NCI-H146 (cell line): ENCODE measurements at places on chromosomes 11 and 22.

DNA sequence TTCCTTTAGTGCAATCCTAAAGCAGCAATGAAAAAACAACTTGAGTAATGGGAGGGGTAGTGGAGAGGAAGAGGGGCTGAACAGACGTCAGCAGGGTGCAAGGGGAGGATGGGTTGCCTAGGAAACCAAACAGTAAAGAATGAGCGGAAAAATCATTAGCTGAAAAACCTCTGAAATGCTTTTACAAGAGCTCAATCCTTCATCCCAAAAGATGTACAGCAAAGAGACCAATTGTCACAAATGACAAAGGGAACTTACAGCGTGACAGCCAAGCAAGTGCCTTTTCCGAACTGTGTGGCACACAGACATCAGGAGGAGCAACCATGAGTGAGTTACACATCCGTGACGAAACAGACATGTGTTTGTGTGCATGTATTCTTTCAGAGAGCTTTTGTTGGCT is 104.6 kb downstream of the SIK3 start:
- peak; percentile 10 for DNase-seq

- no peak for DNase-seq
These were observed 28.1 kb downstream of the SBF2 start for GRCh38 chr11:10265936-10266335.

- DNase-seq = no peak
These were observed 60.6 kb upstream of the BLID start for GRCh38 chr11:122176651-122177050.

- no peak for DNase-seq
These were observed 33.8 kb downstream of the TRIM29 start for GRCh38 chr11:120104041-120104565.

- DNase-seq = no peak
These were observed 2.5 kb downstream of the TSSC4 start for GRCh38 chr11:2402890-2403645.

- no peak for DNase-seq
These were observed 632.3 kb upstream of the CCDC90B start for GRCh38 chr11:83918476-83918875.

DNA sequence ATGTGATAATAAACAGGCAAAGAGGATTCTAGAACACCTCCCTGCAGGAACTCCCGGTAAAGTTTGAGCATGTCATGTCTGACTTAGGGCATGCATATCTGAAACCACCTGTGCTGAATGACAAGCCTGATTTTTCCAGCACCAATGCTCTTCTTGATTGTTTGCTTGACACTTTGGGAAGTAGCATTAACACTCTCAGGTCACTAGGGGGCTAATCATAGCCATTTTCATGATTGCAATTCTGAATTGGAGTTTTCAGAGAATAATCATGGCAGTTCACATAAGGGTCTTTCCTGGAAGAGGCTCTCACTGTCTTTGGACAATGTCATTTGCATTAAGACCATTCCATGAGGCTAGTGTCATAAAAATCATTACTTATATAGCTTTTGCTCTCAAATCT is 234.4 kb upstream of the MTNR1B start:
- no peak for DNase-seq

GRCh38 chr22:22968366-22968765 is 80.8 kb downstream of the IGLL5 start:
- no peak for DNase-seq

DNA sequence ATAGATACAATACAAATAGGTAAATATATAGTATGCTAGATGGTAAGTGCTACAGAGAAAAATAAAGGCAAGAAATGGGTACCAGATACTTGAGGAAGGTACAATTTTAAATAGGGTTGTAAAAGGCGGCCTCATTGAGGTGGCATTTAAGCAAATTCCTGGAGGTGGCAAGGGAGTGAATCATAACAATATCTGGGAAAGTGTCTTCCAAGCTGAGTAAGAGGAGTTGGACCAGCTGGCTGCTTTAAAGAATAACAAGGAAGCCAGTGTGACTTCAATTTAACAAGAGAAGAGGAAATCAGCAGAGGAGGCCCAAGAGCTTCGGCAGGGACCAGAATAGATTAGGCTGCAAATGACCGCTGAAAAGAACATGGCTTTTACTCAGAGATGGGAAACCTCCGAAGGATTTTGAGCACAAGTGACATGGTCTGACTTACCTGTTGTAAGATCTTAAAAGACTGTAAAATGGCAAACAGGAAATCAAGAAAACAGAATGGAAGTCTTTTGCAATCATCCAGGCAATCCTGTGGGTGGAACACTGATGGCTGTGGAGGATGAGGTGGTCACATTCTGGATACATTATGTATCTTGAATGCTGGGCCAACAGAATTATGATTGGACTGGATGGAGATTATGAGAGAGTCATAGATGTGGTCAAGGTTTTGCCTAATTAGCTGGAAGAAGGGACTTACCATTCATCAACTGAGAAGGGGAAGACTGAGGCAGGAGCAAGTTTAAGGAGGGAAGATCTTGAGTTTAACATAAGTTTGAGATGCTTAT is 77.2 kb downstream of the RDX start:
- no peak for DNase-seq

DNA sequence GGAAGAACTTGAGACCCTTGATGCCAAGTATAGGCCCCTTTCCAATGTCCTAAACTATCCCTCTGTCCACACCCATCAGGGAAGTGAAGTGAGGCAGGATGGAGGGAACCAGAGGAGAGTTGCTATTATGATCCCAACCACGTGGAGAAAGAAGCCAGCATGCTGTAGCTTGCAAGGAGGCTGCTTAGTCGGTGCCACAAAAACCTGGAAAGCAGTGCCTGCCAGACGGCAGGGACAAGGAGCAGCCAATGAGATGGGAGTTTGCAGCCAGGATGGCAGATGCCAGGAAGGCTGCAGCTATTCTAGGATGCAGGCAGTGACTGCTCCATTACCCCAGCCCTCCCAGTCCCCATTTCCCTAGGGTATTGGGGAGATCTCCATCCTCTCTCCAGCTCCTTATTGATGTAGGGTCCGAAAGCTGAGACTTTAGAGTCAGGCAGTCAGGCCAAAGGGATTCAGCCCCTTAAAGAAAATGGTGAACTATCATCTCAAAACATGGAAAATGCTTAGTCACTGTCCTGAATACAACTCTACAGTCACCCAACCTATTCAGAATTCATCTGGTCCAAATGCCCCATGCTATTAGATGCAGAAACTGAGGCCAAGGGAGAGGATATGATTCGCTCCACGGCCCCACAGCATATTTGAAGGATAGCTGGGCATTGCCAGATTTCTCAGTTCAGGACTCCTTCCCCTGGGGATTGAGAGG is 18.4 kb upstream of the LRRC55 start:
- DNase-seq = no peak

GRCh38 chr11:117871160-117871559 is 5.3 kb downstream of the FXYD6 start:
- DNase-seq = no peak

GRCh38 chr11:88469561-88470225 is 132.2 kb upstream of the CTSC start:
- no peak for DNase-seq

GRCh38 chr11:99244613-99245012 is 223.9 kb downstream of the CNTN5 start:
- no peak for DNase-seq

- DNase-seq = no peak
These were observed 35.4 kb downstream of the MICAL3 start for GRCh38 chr22:17988800-17989513.

DNA sequence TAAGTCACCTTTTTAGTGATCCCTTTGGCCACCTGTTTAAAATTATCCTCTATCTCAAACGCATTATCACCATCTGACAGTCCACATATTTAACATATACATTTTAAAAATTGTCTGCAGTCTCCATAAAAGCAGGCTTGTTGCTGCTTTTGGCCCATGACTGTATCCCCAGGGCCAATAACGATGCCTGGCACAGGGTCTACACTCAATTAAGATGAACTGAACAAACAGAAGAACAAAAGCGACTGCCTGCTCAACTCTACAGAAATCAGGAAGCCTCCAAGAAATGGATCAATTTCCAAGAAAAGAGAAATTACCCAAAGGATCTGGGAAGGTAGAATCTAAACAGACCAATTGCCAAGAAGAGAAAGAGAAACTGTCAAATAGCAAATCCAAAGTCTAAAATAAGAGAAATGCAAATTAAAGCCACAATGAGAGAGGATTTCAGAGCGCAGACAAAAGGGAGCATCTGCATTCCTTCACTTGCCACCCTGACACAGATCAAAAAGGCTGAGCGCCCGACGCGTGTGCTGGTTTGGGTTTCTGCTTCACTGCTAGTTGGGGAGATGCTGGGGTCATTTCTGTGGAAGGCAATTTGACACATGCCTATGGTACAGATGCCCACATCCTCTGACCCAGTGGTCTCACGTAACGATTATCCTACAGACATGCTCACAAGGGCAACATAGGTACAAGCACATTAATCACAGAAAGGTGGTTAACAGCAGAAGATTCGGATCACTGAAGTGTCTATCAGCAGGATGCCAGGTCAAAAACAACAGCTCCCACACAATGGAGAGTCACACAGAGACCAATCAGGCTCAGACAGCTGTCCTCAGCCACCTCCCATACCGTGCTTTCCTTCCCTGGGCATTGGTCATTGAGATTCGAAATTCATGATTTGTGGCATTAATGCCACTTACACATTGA is 55.9 kb downstream of the SHISAL1 start:
- DNase-seq = no peak

DNA sequence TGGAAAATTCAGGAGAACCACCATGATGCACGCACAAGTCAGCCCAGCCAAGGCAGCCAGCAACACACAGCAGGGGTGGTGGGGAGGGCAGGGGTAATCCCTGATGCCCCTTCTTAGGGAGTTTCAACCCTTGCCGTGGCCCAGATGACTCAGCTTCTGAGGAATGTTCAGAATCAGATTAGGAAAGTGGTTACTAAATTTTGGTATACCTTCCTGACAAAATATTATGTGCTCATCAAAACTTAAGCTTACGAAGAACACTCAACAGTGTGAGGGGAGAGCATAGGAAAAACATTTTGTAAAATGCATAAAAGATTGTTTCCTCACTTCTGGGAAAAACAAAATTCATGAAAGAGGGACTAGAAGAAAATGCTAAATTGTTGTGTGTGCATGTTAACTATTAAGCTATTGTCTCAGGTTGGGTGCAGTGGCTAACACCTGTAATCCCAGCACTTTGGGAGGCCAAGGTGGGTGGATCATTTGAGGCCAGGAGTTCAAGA is 32.1 kb downstream of the SERPIND1 start:
- no peak for DNase-seq

- DNase-seq = no peak
These were observed 214.4 kb downstream of the HIPK3 start for GRCh38 chr11:33471541-33471940.

DNA sequence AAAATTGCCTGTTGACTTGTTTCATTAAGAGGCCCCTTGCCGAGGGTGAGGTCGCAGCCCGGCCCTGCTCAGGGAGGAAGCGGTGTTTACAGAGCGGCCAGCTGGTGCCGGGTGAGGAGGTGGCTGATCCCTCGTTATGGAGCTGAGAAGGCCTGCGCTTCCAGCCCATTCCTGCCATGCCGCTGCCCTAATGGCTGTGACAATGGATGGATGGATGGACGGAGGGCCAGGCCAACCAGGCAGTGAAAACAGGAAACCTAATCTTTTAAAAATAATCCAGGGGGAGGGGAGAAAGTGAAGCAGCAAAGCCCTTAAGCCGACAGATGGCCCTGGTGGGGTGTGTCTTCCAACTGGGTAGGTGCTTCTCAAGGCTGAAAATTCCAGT is 38.5 kb downstream of the BCR start:
- peak; percentile 81 for DNase-seq

GRCh38 chr11:116791002-116791812 is 472 bp downstream of the APOA5 start:
- DNase-seq = peak; percentile 77

DNA sequence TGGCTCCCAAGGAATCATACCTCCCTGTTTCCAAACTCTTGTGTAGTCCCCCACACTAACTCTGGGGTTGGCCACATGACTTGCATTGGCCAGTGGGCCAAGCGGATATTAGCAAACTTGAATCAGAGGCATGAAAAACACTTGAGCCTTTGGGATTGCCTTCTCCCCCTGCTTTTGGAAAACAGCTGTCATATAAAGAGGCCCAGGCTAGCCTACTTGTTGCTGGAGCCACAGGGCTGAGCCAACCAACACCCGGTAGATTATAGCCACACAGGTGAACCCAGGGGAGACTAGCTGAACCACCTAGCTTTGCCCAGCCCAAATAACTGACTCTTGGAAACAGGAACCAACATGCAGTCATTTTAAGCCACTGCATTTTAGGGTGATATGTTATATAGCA is 354.8 kb downstream of the TENM4 start:
- no peak for DNase-seq
